GM10248 (cell line): ENCODE measurements at places on chromosomes 4 and X.

DNA sequence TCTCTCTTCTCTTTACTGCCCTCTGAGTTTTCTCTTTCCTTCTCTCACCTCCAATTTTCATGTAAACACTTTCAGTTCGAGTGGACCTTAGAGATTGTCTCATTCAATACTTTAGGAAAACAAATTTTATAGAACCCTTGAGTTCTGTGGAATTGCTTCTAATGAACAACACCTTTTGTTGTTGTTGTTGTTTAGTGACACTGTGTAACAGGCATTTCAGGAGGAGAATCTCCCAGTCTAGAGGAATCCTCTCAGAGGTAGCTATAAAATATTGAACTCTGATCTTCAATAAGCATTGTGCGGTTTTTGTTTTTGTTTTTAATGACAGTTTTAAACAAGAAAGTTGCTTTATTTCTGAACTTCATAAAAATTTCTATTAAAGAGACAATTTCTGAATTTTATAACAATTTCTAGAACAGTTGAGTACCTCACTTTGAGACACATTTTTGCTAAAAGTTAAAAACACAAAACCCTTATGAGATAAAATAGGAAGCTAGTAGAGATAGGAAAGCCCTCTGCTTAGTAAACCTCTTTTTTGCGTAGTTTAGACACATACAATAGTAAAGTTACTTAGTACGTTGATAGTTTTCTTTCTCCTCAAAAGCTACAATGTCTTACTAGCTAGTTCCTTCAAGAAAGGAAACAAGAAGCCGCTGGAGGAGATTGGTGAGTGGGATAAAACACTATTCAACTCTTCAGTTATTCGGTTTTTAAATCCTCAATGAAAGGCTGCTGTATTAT, 38.8 kb downstream of the CLCN3 start:
- DNase-seq = no peak

- DNase-seq = no peak
Observed at GRCh38 chr4:48780865-48781214, 761 bp upstream of the FRYL start.

- no peak for DNase-seq
Observed at GRCh38 chrX:118526149-118526548, 30.5 kb downstream of the DOCK11 start.

GRCh38 chr4:142091085-142091513, 454.7 kb downstream of the IL15 start:
- no peak for DNase-seq

- DNase-seq = no peak
Observed at GRCh38 chr4:11700751-11701226, 272.1 kb upstream of the HS3ST1 start.

DNA sequence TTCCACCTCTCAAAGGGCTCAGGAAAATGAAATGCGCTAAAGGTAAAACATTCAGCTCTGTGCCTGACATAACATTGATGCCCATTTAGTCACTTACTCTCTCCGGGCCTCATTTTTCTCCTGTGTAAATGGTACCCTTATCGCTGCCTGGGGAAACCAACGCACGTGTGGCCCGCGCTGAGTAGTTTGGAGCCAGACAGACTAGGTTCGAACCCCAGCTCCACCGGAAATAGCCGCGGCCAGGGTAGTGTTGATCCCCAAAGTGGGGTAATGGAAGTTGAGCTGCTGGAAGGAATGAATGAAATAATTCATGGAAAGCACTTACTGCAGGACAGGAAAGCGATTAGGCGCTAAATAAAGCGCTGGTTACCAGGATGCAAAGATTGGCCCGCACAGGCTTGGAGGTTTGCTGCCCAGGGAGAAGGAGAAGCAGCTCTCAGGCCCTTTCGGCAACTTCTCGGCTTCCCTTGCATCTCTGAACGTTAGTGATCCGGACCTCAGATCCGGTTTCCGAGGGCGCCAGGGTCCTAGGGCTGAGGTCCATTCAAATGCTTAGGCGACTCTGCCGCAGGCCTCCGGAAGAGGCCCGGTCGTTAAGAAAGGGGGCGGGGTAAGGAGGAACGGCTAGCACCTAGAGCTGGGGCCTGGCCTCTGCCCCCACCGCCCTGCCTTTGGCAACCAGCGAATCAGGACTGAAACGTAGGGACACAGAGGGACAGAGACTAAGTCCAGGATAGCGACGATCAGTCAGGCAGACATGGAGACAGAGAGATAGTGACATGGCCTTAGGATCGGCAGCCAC, 13.3 kb downstream of the NKX3-2 start:
- peak; percentile 19 for DNase-seq
